ACHN (cell line): ENCODE measurements at places on chromosomes 2 and 18.

- DNase-seq: no peak
Measured at GRCh38 chr2:22944143-22944542, 440.8 kb upstream of the KLHL29 start.

GRCh38 chr2:75998451-75998850 is 287.7 kb upstream of the GCFC2 start:
- DNase-seq: no peak

DNA sequence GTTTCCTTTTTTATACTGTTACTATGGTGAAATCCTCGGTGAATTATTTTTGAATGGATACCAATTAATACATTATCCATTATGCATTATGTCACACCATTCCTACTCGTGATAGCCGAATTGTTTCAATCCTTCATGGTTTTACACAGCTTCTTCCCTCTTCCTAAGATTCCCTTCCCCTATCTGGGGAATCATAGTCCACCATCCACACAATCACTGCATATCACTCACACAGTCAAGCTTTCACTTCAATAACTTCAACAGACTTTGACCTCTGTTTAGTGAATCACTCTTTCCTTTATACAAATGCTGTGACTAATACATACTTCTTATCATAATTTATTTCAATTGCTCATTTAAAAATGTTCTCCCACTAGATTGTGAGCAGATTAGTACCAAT is 1108.1 kb upstream of the LRRTM1 start:
- peak; percentile 1 for DNase-seq

GRCh38 chr18:28013066-28013465 is 163.9 kb downstream of the CDH2 start:
- DNase-seq: peak; percentile 41

- no peak for DNase-seq
Measured at GRCh38 chr2:115161081-115161770, 718.8 kb downstream of the DPP10 start.

DNA sequence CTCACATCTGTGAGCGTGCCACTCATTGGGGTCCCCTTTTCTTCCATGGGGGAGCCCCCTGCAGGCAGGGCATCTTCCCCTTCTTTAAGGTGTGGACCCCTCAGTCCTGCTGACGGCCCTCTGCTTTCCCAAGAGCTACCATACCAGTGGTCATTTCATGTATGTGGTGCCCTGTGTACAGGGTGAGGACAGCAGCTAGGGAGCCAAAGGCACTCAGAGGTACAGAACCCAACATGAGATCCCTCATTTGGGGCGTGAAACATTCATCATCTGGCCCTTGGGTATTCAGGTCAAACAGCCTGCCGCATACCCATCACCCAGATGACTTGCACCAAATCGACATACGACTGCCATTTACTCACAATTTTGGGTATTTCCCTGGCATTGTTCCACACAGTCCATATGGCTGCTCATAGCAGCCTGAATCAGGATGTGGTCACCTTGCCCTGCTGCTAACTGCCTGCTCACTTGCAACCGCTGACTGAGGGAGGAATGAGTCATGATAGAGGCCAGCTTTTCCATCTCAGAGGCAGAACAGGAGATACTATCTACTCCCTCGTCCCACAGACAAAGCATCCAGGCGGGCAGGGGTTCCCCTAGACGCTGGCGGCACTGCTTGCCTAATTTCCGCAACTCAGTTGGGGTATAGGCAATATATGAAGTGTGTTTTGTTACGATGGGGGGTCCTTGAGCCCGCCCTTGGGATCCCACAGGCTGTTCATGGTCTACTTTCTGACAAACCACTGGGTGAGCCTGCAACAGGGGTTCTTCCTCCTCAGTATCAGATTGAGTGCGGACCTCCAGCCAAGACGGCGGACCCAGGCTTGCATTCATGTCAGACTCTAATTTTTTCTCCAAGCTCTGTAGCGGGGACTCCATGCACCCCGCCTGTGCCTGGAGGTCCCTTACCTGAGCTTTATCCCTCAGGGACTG is 228.6 kb downstream of the SATB2 start:
- peak; percentile 86 for DNase-seq

GRCh38 chr2:233270951-233271350 is 19.5 kb downstream of the ATG16L1 start:
- no peak for DNase-seq

DNA sequence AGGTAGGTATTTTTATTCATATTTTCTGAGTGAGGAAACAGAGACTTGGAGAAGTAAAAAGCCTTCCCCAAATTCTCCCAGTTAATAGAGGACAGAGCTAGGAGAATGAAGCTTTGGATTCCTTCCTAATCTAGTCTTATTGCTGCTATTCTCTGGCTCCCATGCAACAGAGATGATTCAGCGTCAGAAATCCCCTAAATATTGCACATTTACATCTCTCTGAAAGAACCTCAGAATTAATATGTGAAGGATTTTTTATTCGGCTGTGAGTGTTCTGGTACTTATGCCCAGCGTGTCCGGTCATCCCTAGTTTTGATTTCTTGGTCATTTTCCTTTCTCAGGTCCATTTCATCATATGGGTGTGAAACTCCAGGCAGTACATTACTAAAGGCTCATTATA is 91.2 kb upstream of the SESTD1 start:
- DNase-seq: no peak
